ENCODE measurements at places on chromosomes 2 and 18.

GRCh38 chr2:241910604-241911520, 41.3 kb downstream of the RTP5 start:
- no peak for DNase-seq

DNA sequence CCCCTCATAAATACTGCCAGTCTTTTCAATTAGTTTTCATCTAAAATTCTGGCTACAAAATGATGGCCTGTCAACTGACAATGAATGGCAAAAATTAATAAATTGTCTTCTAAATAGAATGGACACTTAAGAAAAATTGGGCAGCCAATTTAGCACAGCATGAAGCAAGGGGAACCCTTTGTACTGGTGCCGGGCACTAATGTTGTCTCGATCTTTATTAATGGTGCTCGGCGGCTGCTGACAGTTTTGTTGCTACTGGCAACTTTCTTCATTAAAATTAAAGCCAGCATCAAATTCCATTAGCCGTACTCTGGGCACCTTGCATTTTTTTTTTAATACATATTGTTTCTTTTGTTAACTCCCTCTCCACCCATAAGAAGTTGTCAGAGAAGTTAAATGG, 309.3 kb downstream of the GBX2 start:
- no peak for DNase-seq

GRCh38 chr18:56162311-56163265, 475.8 kb downstream of the TXNL1 start:
- DNase-seq: no peak

GRCh38 chr2:188997263-188997662, 23.1 kb downstream of the COL3A1 start:
- no peak for DNase-seq

GRCh38 chr18:3667255-3668137, 217.5 kb downstream of the TGIF1 start:
- DNase-seq: no peak

DNA sequence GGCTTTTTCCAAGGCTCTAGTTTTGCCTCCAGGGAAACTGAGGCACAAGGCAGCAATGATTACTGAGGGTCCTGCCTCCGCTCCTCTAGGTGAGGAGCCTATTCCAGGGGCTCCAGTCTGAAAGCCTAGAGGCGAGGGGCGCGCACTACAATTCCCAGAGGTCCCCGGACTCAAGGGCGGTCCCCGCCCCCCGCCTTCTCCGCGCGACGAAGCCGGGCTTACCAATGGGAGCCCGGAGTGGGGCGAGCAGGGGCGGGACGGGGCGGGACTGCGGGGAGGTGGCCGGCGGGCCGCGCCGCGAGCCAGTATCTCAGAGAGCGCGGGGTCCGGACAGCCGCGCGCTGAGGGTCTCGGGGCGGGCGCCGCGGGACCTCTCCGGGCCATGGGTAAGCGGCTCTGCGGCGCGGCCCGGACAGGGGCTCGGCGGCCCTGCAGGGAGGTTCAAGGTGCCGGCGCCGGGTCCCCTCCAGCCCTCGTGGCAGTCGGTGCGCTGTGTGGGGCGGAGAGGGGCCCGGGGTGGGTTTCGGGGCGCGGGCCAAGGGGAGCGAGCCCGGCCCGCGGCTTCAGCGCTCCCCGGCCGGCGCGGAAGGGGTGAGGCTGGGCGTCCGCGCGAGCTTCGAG, at the start of gene ARID5A:
Gene ARID5A, plus strand, starts transcription at position 308 of the 621 bp plus-strand sequence. Its CDS starts 75 bp downstream, at position 383.
- DNase-seq: peak; percentile 94

DNA sequence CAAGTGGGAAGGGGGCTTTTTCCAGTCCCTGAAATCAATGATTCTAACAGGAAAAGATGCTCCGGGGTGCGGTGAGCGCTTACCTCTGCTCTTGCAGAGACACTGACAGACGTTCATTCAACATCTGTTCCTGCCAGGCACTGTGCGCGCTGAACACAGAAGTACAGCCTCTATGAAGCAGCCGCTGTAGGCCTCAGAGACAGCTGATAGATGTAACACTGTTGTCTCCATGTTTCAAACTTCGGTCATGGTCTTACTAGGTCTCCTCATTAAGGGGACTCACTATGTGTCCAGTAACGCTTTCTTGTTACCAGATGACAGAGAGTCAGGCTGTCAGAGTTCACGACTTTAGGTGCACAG, 649 bp upstream of the CLIP4 start:
- no peak for DNase-seq

DNA sequence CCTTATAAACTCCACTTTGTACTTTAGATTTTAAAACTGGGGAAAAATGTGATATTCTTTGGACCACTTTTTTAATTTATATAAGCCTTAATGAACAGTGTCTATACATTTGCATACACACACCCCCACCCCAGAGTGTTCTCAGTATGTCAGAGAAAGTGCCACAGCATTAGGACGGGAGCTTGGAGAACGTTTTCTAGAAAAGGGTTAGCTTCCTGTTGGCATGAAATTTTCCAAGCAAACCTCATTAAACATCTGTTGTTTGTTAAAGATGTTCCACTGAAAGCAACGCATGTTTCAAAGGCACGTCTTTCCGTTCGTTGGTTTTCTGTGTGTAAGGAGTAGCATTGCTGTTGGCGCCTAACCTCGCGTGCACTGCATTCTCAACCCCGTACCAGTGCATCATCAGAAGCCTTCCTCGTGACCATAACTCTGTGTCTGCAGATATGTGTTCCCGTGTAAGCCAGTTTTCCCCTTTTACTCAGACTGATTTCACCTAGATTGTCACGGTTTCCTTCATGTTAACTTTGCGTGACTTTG, 228.5 kb downstream of the ALPK2 start:
- DNase-seq: peak; percentile 6

GRCh38 chr2:10790228-10790973, 22.2 kb downstream of the PDIA6 start:
- no peak for DNase-seq

DNA sequence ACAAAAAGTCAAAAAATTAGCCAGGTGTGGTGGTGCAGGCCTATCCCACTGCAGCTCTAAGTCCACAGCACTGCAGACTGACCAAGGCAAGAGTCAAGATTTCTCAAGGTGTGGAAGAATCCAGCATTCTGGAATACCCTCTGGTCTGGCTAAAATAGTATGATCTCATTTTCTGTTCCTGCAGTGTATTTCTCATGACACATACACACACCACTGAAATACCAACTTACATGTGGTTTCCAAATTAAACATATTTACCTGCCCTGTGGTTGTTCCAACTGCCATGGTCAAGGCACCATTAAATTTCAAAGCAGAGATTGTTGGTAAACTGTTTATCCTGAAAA, 30.9 kb downstream of the NOL10 start:
- no peak for DNase-seq

DNA sequence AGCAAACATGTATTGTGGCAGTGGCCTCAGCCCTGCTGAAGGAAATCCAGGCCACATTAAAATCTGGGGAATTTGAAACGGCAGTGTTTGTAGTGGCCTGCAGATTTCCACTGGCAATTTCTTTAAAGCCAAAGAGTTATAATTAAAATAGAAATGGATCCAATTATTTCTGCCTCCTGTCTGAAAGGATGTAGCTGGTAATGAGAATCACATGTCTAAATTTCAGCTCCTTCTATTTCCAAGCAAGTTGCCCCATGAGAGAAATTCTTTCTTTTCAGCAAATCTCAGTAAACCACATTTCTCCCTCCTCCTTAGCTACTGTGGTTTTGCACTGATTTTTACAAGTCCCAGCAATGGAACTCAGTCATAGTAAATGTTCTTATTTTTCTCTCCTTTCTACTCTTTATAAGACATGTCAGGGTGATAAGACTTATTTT, 55.4 kb upstream of the ZNF396 start:
- DNase-seq: no peak

DNA sequence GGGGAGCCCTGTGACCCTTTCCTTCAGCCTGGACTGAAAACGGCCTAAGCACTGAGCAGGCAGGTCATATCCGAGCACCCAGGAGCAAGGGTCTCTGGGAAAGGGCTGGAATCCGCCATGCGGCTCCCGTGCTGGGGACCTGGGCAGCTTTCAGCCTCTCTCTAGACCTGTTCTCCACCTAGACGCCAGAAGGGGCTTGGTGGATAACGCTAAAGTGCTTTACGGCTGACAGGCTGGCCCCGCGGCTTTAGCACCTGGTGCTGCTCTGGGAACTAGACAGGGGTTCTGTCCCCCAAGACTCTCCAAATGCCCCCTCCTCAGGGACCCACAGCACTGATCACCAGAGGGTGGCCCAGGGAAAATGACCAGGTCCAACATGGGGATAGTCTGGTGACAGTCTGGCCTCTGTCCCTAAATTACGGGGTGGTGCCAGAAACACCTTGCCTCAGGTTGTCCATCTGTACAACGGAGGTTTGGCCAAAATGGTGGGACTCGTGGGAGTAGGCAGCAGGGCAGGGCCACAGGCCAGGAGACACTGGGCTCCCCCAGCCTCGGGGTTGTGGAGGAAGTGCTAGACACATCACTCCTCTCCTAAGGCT, 13.0 kb downstream of the SDC1 start:
- no peak for DNase-seq

GRCh38 chr2:224608104-224608503, 22.9 kb upstream of the CUL3 start:
- no peak for DNase-seq

GRCh38 chr18:54242327-54242726, 17.9 kb upstream of the MBD2 start:
- no peak for DNase-seq

DNA sequence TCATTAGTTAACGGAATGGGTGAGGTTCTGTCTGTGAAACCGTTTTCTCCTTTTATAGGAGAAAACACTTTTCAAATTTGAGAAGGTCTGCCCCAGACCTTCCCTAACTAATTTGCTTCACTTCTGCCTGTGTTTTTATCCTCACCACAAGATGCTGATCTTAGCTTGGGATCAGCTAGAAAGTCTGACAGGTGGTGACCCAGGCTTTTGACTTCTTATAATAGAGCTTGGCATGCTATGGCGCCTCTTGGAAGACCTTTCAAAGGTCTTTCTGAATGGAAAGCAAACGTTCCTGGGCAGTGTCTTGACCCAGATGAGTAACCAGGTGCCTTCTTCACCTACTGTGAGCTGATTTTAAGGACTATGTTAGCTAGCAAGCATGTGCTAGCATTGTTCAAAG, 91.4 kb downstream of the LYPD6 start:
- DNase-seq: no peak

DNA sequence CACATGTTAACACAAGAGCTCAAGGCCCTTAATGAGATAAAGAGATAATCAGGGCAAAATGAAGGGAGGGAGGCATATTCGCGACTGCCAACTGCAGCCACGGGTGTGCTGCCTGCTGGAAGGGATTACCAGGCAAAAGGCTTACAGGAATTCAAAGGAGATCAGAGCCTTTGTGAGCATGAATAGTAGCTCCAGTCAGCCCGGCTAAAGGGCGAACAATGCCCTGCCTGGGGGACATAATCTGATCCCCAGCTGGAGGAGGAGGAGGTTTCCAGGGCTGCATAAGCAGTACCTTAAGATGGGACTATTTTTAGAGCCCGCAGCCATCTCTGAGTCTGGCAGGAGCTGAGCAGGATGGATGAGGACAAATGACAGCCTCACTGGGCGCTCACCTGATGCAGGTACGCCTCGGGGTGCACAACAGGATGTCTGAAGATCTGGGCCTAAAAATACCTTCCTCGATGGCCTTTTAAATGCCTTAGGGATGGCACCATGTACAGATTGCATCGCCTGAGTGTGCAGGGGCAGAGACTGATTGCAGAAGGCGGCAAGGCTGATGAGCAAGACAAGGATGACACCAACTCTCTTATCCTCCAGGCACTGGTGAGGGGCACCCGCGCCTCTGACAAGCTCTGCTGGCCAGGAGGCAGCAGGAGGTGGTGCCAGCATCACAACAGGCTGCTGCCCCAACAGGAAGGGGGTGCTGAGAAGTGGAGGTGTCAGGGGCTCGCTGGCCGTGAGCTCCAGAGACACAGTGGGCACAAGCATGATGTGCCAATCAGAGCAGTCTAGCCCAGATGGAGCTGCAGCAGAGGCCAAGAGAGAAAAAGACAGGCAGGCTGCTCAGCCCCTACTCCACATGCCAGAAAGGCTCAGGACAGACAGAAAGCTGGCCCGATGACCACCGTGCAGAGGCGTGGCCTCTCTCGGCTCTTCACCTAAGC, 111.4 kb downstream of the EIPR1 start:
- no peak for DNase-seq

DNA sequence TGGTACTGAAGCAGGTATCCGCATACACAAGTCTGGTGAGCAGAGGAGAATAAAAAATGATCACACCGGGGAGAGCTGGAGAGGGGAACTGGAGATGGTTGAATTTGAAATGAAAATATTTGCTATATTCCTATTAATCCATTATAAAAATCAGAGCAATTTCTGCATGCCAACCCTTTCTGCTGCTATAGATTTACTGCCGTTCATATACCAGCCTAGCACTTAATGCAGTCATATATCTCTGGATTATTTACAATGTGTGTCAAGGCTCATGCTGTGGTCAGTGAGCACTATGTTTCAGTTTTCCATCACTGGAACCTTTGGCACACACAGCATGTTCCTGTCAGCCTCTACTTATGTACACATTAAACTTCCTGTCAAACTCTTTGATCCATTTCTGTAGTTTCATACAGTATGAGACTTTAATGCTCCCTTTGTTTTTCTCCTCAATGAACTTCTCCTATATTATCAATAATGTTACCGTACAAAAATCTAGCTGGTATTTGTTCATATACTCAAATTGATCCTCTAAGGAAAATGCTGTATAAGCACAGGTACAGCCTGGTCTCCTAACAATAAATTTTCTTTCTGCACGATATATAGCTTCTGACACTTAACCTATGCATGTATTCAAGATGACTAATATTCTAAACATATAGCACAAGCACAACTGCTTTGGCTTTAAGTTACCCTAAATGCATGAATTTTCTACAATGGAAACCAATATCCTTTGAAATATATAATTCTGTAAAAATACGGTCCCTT, 36.7 kb downstream of the FANCL start:
- DNase-seq: no peak

DNA sequence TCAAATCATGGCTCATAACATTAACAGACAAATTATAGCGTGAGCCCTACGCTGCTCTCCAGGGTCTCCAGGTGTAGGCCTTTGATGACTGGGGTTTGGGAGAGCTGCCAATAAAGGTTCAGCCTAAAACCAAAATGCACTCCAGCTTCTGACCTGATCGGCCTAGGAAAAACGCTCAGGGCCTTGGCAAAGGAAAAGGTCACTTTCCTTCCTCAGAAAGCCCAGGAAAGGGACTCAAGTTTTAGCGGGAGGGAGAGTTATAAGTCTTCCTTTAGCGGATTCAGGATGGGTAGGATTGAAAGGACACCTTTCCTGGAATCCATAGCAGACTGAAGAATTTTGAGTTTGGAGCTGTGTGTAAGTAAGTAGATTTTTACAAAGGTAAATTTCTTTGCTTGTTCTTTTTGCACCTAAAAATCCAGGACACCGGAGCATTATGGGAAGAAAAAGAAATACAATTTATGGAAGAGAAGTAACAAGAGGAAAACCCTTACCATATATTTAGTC, 8.8 kb downstream of the EVX2 start:
- DNase-seq: no peak

DNA sequence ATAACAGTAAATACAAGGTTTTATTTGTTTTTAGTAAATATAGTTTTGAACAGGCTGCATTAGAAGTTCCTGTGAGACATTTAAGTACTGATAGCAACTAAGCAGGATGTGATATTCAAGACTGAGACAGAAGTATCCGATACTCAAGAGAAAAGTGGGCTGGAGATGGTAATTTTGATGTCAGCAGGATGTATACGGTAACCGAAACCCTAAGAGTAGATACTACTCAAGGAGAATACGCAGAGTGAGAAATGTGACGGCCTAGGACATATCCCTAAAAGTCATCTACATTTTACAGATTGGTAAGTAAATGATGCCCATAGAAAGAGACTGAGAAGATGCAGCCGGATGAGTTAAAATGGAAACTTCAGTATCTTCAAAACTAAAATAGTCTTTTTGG, 115.4 kb downstream of the GORASP2 start:
- DNase-seq: no peak

GRCh38 chr2:44777537-44777936, 164.0 kb upstream of the SIX3 start:
- no peak for DNase-seq
